Left ventricle myocardium superior (tissue), 1 donor: ENCODE measurements at places on chromosomes 7 and 10.

GRCh38 chr7:75596727-75597614 is 104.9 kb downstream of the SPDYE5 start:
- DNase-seq, result no peak

GRCh38 chr10:110456046-110456445 is 41.7 kb upstream of the DUSP5 start:
- no peak for DNase-seq

GRCh38 chr10:91838199-91838598 is 40.0 kb downstream of the TNKS2 start:
- no peak for DNase-seq

- DNase-seq, result peak; percentile 59
Measured at GRCh38 chr7:51316666-51317581, at the start of gene COBL. Gene COBL, minus strand, starts transcription at chr7:51316809. Its CDS starts 176 bp downstream, at chr7:51316633.

- DNase-seq, result no peak
Measured at GRCh38 chr10:131656431-131656841, 244.4 kb upstream of the PPP2R2D start.

DNA sequence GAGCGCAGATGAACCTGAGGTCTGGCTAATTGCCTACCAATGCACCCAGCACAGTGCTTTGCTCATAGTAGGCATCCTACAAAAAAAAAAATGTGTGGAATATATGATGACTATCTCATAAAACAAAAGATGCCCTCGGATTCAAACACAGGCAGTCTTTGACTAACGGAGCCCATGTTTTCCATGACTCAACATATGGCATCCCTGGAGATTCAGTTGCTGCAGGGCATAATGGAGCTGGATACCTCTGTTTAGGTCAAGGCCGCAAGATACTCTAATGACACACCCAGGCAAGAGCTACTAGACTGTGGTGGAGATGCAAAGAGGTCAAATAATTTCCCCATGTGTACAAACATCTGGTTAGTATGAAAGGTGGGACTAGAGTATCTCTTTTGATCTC is 16.3 kb downstream of the CUBN start:
- DNase-seq, result no peak

DNA sequence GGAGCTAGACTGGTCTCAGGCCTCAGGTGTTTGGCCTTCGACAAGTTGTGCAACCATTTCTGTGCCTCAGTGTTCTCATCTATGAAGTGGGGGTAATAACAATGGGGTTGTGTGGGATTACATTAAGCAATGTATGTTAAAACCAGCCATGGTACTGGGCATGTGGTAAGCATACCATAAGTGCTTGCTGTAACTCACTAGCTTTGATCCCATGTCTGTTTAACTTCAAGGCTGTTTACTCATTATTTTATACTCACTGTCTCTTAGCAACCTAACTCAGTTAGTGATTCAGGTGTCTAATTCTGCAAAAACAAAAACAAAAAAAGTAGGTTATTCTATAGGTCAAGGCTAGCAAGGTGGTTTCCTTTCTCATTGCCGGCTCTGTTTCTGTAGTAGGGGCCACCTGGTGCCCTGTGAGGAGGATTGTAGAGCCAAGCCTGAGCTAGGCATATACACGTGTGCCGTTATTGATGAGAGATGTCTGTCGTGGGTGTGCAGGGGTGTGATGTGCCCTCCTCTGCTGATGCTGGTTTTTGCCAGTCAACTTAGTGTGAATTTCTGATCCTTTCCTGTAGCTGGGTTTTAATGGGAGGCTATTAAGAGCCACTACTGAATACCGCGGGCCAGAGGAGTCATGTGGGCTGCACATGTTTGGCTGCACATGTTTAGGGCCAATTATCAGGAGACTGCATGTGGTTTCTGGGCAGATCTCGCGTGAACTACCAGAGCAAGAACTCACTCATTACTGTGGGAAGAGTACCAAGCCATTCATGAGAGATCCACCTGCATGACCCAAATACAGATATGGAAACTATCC is 56.2 kb downstream of the EEPD1 start:
- DNase-seq, result no peak

DNA sequence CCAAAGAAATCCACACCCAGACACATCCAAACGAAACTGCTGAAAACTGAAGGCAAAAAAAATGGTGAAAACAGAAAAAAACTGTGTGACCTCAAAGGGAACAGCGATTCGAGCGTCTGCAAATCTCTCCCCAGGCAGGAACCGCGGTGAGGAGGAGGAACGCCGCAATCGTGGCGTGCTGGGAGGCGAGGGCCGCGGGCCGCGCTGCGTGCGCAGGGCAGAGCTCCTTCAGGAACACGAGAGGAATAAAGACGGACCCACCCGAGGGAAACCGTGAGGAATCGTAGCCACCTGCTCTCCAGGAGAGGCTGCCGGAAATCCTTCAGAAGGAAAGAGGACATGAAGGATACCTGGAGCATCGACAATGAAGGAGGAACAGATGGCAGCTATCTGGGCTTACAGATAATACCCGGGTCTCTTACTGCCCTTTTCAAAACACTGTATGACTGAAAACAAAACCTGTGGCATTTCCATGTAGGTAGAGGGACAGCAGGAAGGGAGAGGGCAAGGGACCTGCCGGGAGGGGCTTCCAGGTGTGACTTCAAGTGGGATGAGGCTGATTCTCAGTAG is 266.0 kb downstream of the MAD1L1 start:
- peak; percentile 26 for DNase-seq

DNA sequence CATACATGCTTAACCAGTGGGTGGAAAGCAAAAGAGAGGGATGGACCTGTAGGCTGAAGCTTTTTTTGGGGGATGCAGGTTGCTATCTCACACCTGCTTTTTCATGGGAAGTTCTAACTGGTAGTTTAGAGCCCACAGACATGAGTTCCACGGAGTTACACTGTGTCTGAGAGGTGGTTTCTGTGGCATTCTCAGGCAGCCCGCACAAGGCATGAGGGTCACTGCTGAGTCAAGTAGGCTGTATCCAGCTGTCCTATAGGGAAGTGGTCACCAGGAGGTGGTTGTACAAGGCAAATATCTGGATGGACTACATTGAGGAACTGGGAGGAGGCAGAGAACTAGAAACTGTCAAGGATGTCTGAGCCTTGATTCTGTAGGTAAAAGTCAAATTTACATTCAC is 351.0 kb upstream of the POM121L12 start:
- DNase-seq, result no peak

DNA sequence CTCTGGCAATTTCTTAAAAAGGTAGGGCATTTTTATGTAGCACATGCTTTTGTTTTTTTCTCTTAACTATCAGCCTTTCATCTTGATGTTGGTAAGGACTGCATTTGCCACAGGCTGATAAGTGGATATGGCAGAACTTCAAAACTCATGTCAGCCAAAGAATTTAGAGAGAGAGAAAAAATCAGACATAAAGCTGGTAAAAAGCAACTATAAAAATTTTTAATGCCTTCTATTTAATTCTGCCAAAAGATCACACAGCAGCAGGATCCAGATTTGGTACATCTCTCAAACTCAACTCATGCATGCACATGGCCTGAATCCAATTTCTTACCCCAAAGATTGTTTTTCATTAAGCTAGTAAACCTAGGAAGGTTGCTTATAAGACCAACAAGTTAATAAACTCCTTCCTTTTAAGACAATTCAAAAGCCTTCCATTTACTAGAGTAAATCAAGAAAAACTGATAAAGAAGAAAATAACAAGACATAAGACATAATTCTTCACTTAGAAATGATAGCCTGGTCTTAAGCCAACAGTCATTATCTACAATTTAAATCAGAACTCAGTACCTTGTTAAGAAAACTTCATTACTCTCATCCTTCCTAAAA is 69.3 kb downstream of the GLI3 start:
- no peak for DNase-seq

DNA sequence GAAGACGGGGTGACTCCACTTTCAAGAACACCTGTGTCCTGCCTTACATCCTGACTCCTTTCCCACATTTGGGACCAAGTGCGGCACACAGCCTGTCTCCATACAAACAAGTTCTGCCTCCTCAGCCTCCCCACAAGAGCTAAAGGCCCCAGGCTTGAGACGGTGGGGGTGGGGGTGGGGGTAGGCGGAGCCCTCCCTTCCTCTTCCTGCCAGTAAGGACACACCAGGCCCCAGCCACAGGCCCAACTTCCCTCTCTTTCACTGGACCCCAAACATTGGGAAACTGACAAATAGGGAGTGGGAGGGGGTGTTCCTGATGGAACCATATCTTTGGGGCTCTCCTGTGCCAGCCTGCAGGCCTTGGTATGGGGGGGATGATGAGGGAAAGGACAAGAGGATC is 4.6 kb downstream of the CDK5 start:
- no peak for DNase-seq
